ENCODE measurements at places on chromosomes 13 and 19.
A peak's percentile ranks its signal among the peaks of the same experiment; 100 is the strongest.

GRCh38 chr19:50341091-50341564, 12.0 kb upstream of the KCNC3 start:
- no peak for DNase-seq

DNA sequence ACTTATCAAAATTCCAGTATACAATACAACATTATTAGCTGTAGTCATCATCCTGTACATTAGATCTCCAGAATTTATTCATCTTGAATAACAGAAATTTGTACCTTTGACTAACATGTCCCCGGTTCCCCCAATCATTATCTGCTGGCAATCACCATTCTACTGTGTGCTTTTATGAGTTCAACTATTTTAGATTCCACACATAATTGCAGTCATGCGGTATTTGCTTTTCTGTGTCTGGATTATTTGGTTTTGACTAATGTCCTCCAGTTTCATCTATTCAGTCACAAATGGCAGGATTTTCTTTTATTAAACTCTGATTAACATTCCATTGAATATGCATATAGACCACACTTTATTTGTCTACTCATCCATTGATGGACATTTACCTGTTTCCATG, 530.7 kb upstream of the SLITRK1 start:
- no peak for DNase-seq

GRCh38 chr13:50998326-50998725, 88.7 kb downstream of the RNASEH2B start:
- DNase-seq, result no peak

GRCh38 chr13:83919775-83920174, 37.5 kb upstream of the SLITRK1 start:
- DNase-seq, result no peak

DNA sequence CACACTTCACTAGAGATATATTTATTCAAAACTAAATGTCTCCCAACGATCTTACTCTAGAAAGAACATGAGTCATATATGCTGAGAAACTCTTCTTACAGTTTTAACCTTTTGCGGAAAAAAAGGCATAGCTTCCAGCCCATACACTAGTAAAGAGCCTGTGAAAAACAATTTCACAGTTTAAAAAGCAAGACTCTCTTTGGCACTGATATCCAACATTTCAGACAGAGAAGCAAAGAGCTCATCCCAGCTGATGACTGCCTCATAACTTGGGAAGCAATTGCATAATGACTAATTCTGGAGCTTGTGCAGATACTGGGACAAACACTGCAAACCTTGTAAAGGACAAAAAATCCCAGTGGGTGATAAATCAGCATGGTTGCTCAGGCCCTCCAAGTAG, 88.0 kb downstream of the ENOX1 start:
- DNase-seq, result peak; percentile 36

- DNase-seq, result peak; percentile 61
Measured at GRCh38 chr19:13840305-13841085, 36.4 kb upstream of the NANOS3 start.

DNA sequence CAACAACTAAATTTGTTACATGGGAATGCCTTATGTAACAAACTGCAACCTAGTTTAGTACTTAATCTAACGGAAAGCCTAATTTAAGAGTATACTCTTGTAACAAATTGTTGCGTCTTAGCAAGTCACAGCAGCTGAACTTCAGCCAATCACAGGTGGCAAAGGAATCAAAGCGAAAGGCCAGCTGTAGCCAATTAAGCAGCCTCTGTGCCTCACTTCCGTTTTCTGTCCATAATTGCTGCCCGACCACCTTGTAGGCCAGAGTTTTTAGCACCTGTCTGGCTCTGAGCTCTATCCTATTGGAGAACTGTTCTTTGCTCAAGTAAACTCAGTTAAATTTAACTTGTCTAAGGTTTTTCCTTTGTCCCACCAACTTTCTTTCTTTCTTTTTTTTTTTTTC, 18.1 kb upstream of the HSPH1 start:
- no peak for DNase-seq

GRCh38 chr13:59672445-59672844, 491.3 kb downstream of the DIAPH3 start:
- DNase-seq, result no peak

DNA sequence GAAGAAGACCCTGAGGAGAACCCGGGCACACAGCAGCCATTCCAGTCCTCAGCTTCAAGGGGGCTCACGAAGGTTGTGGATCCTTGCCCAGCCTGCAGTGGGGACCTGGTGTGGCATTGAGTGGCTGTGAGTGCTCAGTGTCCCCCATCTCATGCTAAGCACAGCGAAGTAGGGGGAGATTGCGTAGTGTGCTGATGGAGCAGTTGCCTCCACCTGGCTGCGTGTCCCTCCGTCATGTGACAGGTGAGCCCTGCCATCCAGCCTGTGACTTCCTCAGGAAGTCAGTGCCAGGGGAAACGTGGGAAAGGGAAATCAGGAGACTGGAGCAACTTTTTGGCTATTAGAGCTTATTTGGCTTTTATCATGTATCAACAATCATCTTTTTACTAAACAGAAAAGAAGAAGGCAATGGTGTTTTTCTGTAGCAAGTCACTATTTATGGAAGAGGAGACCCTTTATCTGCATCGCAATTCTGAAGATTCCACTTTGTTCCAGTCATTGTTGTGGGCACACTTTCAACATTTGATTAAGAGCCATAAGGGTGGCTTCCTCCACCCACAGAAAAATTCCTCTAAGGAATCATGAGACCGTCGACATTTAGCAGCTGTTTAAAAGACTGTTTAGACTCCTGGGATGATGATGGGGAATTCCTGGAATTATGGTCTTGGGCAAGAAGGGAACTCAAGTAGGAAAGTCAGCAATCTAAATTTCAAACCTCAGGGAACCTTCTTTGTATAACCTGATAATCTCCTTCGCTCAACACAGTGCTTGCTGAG, 126.8 kb upstream of the SPATA13 start:
- DNase-seq, result peak; percentile 96

DNA sequence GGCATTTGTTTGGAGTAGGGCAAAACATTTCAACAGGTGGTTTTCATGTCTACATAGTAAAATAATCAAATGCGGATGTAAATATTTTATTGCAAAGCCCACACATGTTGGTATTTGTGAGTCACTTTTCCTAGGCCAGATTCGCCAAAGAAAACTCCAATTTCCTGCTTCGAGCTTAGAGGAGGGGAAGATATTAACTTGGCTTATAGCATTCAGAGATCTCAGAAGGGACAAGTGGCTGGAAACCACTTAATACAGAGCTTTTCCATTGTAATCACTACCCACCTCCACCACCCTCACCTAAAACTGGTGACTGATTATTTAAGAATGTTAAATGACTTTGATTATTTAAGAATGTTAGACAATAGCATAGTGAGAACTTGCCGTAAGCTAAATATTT, 530.6 kb upstream of the SPRY2 start:
- DNase-seq, result no peak

DNA sequence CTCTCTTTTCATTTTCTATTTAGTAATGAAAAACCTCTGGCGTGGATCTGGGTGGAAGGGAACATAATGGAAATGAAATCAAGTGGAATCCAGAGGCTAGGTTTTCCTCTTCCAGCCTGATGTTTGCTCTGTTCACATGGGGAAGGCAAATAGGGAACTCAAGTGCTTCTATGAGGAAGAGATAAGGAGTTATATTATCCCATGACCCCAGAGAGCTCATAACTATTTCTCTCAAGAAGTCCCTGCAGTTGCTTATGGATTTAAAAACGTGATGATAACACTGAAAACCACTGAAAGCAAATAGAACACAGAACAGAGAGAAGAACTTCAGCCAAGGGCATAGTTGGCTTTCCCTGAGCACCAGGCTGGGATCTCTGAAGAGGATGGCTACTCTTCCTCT, 157.8 kb downstream of the B3GLCT start:
- DNase-seq, result no peak

DNA sequence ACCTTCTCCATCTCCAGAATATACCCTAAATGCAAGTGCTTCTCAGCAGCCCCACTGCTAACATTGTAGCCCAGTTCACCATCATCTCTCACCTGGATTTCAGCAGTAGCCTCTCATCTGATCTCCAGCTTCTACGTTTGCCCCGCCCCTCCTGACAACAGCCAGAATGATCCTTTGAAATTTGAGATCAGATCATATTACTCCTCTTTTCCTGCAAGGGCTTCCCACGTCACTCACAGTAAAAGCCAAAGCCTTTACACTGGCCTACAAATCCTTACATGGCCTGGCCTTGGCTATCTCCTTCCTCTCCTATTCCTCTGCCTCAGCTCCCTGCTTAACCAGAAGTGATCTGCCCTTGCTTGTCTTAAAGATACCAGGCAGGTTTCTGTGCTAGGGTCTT, 94.3 kb upstream of the NBEA start:
- DNase-seq, result no peak

- DNase-seq, result no peak
Measured at GRCh38 chr13:42049454-42049813, 986 bp downstream of the DGKH start.

- peak; percentile 63 for DNase-seq
Measured at GRCh38 chr13:24218977-24219376, 58.5 kb downstream of the SPATA13 start.

GRCh38 chr19:32397671-32398101, 7.9 kb upstream of the DPY19L3 start:
- DNase-seq, result peak; percentile 93

DNA sequence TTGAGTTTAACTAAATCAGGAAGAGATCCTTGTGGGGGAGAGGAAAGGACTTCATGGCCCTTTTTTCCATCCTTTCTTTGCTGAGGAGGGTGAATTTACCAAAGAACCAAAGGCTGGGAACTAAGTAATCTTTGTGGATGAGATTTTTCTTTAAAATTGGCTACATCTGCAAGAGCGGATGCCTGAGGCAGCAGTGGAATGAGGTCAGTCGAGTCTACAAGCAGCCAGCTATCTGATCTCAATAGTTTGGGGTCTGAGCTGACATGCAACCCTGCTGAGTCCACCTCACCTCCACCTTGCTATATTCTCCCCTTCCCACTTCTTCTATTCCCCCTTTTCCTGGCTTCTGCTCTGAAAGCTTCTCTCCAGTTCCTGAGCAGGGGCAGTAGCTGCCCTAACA, 3.6 kb upstream of the DNAJC15 start:
- peak; percentile 58 for DNase-seq

DNA sequence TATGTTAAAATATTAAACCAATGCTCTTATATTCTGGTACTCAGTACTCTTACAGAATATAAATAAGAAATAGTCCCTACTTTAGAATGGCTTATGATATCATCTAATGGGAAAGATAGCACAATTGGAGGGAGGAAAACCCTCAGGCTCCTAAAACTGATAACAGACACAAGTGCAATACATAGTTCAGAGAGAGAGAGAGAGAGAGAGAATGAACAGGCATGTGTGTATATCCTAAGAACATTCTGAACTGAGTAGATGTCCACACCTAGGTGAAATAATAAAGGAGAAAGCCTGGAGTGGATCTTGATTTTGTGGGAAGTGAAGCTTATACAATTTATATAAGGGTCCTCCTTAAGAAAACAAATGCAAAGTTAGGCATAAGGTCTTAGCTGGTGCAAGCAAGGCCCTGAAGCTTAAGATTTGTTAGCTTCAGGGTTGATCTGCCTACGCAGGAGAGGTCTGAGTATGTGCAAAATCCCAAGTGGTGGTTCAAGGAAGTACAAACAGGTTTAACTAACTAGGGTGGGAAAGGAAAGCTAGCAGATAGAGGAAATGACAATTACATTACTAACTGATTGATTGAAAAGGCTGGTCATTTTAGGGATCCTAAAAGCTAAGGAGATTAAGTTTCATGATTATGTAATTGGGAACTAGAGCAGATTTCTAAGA, 53.3 kb downstream of the SOX21 start:
- DNase-seq, result no peak

- no peak for DNase-seq
Measured at GRCh38 chr19:17109962-17110598, 34.5 kb downstream of the MYO9B start.

DNA sequence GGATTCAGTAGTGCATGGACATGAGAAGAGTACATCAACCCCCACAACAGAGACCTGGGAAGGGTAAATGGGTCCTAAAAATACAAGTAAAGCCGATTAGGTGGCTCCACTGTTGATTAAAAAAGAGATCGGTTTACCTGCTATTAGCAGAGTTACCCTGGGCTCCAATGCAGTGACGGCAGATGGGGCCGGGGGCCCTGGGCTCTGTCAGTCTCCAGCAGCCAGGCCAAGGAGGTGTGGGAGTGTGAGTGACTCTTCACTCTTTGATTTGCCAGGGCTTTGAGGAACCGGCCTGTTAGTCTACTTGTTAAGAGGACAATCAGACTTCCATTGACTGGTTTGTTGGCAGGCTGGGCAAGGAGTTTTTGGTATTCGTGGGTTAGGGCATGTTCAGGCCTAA, 1368.7 kb downstream of the UQCRFS1 start:
- no peak for DNase-seq

DNA sequence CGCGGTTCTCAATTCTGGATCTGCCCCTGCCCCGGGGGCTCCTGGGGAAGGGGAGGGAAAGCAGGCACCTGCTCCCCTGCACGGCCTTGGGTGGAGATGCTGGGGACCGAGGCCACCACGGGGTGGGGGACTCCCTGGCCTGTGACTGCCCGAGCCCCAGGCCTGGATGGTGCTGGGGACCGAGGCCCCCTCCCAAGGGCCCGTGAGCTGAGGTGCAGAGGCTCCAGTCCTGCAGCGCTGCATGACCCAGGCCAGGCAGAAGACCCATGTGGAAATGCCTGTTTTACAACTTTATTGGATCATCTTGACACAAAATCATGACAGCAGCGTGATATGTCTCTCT, 4.0 kb downstream of the IZUMO4 start:
- DNase-seq, result no peak

DNA sequence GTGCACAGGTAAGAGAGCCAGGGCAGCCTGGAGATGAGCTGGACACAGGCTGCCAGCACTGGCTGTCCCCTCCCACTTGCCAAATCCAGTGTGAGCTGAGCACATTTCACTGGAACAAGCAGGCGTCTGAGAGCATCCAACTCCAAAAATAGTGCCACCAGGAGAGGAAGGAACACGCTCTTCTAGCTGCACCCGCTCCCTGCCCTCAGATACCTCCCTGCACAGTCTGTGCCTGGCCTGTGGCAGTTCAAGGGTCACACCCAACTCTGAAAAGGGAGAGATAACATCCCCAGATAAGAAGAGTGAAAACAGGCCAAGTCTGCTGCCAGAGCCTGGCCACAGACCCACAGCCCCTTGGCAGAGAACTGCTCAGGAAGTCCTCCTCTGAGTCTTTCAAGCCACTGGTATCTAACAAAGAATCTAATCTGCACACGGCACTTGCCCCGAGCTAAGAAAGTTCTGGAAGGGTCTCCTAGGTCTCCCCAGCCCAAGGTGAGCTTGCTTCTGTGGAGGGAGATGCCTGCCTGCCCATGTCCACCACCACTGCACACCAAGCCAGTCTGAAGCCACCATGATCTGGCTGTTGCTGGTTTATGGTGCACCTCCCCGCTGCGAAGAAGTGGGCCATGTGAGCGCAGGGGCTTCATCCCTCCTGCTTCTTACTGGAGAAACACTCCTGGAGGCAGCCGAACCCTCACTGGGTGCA, 14.7 kb downstream of the ELL start:
- no peak for DNase-seq

DNA sequence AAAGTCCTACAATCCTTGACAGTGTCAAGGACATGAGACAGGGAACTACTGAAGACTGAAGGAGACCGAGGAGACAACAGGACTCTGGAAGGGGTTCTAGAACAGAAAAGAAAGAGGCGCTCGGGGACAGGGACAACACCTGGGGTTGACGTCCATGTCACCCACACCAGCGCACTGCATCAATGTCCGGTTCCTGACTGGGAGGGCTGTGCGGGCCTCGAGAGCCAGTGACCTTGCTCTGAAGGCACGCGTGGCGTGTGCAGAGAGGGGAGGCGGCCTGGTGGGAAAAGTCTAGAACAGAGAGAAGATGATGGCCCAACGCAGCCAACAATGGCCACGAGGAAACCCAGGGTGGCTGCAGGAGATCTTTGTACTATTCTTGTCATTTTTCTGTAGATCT, 5.7 kb downstream of the CARS2 start:
- no peak for DNase-seq

Measured in AG10803 (cell line).